ENCODE measurements at places on chromosomes 12 and 14.

DNA sequence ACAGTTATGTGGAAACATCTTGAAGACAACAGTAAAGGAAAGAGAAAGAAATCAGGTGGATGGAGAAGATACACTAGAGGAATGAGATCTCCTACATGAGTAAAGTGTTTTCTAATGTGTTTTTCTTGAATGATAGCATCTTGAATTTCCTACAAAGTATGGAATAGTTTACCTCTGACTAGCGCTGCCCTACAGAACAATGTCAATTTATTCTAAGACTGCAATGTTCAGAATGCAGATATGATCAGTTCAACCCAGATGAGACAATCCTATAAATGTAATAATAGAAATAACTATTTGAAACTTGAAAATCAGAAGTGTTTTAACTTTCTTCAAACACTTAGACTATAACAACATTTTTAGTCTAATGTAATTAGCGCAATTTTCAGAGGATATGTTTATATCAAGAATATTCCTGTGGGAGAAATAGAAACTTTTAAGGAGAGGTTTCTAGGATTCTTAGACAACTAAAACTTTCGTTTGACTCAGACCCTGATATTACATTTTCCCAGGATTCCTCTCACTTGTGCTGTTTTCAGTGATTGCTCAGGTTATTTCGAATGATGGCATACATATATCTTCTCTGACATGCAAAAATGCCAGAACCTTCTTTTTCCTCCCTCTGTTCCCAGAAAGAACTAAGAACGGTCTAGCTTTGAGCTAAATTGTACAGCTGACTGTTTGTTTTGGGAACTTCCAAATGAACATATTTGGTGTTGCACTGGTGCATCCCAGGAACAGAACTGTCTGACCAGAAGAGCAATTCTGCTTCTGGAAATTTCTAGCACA, 1017.4 kb downstream of the DIO2 start:
- no peak for DNase-seq

DNA sequence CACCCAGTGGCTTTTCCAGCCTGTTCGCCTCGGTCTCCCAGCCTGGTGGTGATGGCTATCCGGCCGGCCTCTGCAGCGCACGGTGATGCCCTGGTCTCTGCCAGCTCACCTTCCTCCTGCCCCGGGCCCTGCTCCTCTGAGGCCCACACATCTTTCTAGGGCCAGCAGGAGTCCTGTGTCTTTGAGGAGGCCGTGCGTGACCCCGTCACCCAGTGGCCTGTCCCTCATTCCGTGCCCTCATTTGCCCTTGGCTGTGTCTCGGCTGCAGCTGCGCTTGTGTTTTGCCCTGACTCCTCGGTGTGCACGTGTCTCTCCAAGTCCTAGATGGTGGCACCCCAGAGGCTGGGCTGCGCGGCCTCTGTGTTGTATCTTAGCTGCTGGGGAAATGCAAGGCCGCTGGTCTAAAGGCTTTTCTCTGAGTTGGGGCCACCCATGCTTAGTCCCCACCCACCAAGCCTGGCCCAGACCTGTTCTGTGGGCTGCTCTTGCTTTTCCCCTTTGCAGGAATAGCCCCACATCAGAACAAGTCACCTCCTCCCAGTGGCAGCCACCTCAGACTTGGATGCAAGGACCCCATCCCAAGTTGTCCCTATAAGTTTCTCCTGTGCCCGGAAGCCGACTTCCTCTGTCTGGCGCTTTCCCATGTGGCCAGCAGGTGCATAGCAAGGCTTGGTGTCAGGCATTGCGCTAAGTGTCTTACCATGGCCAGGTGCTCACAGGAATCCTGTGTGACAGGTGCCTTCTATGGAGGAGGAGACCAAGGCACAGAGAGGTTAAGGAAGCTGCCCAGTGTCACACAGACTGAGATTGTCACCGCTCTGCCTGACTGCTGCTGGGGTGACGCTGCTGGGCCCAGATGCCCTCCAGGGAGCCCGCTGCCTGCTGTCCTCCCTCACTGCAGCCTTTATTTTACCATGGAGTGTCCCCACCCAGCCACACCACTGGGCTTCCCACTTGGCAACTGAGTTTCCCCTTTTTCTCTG, 64.5 kb downstream of the TSPAN9 start:
- no peak for DNase-seq

DNA sequence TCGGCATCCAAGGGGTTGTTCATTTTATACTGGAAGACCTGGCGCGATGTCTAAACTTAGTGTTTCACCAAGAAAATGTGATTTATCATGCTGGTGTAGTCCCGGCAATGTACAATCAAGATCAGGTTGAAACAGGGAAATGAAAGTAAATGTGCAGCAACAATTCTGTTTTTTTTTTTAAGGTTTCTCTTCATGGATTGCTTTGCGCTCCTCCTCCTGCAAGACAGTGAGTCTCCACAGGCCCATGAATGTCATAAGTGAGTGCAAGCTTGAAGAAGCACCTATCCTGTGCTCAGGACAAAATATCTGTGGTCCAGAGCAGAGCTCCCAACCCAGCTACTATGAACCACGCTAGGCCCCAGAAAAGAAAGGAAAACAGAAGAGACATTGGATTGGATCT, 143.4 kb downstream of the KCNK10 start:
- DNase-seq: no peak

- no peak for DNase-seq
These were observed 162.6 kb downstream of the MYRFL start for GRCh38 chr12:69987579-69988091.

DNA sequence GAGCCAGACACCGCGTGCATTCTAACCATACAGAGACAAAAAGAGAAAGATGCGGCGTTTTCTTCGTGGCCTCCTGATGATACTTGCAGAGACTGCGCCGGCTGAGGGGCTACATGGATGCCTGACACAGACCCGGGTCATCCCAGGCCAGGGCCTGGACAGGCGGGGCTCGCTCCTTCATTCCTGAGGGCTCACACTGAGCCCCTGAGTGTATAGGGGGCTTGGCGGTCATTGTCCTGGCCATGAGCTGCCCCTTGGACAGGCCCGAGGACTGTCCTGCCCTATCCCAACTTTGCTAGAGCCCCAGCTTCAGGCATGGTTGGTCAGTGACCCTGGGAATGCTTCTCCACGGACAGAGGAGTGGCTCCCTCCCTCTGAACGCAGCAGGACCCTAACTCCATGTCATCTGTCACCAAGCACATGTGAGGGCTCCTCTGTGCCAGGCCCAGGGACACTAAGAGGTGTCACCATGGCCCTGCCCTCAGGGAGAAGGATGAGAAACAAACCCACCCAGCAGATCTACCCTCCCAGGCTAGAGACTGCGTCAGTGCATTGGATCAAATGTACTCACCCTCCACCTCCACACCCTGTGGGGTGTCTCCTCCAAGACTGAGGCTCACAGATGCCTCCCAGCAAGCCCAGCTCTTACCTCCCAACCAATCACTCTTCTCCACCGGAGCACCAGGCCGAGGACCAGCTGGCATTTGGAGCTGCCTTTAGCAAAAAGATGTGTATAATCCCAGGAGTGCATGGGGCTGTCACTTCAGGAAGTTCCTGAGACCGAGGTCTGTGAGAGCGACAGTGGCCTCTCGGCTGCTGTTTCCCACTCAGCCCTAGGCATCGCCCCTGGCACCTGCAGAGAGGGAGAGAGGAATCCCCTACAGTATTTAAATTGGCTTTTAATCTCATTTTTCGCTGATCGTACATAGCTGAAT, 102.7 kb downstream of the DICER1 start:
- no peak for DNase-seq

DNA sequence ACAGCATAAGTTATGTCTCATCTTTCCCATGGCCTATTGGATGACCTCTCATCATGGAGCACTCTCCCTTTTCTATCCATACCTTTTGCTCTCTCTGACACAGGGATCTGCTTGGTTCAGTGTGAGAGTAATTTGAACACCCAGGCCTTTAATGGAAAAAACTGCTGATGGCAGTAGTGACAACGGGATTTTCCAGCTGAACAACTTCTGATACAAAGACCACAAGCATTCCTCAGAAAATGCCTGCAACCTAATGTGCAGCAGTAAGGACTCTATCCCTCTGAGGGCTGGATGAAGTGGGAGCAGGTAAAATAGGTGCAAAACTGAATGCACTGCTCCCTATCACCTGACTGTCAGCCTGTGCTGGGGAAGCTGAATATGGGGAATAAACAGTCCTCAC, 51.0 kb downstream of the KANSL2 start:
- DNase-seq: no peak

- DNase-seq: no peak
These were observed 110.4 kb downstream of the BCAT1 start for GRCh38 chr12:24838531-24838950.

DNA sequence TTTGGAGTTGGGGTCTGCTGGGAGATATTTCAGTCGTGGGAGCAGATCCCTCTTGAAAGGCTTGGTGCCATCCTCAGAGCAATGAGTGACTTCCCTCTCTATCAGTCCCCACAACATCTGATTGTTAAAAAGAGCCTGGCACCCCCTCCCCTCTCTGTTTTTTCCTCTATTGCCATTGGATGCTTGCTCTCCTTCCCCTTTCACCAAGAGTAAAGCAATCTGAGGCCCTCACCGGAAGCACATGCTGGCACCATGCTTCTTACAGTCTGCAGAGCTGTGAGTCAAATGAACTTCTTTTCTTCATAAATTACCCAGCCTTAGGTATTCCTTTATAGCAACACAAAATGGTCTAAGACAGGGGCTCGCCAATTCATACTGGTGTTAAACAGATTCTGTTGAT, 99.1 kb upstream of the CCND2 start:
- DNase-seq: no peak

GRCh38 chr12:86777325-86777724, 521.1 kb upstream of the MGAT4C start:
- no peak for DNase-seq

DNA sequence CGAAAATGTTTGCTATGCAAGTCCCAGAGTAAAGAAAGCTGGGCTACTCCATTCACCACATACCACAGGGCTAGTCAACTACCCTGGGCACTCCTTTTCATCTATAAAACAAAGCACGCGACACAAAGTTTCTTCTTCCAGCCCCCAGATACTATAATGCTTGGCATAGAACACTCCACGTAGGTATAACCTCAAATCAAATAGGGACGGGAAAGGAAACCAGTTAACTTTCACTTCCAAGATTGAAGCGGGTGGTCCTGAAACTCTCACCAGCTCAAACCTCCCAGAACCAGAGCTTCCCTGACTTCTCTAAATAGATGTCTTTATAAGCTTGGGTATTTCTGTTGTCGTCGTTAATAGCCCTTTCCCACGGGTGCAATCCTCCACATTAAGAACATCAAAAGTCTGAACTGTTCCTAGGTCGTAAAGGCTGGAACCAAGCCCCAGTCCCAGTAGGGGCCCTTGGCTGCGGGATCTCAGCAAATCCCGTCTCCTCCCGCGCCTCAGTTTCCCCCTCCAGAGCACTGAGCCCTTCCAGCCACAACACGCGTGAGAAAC, 647 bp downstream of the LGMN start:
- no peak for DNase-seq

- no peak for DNase-seq
These were observed 22.0 kb upstream of the RCOR1 start for GRCh38 chr14:102570334-102570995.

- no peak for DNase-seq
These were observed 458.8 kb downstream of the TMEM117 start for GRCh38 chr12:44294649-44295048.
